ENCODE measurements at places on chromosomes 3 and 15. TPM values are rescaled to one million over a fixed set of nuclear protein-coding genes. Genes with fewer than 3 reads are reported as not detected.

DNA sequence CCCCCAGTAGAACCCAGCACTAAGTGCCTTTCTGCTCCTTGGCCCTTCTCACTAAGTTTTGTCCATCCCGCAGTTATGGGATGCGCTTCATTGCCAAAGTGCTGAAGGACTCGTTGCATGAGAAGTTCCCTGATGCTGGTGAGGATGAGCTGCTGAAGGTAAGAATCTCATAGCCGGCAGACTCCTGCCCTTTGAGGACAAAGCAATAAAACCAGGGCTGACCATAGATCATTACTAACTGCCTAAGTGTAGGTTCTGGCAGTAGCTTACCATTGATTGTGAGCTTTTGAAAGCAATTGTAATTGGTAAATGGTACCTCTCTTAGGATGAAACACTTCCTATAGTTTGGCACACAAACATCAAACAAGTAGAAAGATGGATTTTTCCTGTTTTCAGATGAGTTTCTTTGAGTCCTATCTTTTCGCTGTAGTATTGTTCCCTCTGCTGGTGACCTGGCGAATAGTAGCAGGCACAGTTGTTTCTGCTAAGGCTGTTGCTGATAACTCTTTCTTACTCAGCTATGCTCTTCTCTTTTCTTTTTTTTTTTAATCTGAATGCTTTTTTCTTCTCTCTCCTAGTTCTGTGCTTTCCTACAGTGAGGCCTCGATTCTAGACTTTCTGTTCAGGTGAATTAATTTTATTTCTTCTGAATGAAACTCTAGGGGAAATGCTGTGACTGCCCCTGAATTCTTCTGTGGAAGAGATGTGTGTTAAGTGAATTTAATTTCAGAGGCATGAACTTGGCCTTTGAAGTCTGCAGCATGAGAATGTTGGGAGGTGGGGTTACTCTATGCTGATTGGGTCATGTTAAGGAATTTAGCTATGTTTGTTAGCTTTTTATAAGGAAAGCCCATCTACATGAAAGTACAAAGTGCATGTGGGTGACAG is 47.4 kb upstream of the CRTC3 start:
- peak; percentile 38 for DNase-seq

The HTR3E gene
- total RNA-seq, result not detected

The TMC3 gene
- total RNA-seq, result 0.09 TPM

The RHOV gene
- total RNA-seq, result 4.3 TPM

The TGFBR2 gene
- 12.1 TPM for total RNA-seq

DNA sequence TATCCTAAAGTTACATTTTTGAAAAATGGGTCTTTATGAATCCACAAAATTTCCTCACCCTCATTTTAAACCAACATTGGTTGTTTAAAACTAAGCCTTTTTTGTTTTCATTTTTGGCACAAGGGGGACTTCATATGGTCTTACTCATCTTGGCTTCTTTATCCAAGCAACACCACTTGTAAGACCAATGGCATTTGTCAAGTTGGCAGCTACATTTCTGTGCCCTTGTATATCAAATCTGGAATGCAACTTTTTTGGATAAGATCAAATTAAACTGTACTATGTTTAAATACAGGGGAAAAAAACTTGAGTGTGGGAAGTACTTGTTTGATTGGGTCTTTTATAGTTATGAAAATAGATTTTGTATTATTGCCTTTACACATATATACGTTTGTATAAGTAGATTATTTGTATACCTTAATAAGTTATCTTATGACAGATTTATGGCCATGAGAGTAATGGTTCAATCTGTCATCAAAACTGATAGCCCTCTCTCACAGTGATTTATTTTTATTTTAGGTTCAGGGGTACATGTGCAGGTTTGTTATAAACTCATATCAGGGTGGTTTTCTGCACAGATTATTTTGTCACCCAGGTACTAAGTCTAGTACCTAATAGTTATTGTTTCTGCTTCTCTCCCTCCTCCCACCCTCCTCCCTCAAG is 43.4 kb downstream of the GPR160 start:
- DNase-seq, result no peak

The GOLGA8N gene
- total RNA-seq, result 8.9 TPM

DNA sequence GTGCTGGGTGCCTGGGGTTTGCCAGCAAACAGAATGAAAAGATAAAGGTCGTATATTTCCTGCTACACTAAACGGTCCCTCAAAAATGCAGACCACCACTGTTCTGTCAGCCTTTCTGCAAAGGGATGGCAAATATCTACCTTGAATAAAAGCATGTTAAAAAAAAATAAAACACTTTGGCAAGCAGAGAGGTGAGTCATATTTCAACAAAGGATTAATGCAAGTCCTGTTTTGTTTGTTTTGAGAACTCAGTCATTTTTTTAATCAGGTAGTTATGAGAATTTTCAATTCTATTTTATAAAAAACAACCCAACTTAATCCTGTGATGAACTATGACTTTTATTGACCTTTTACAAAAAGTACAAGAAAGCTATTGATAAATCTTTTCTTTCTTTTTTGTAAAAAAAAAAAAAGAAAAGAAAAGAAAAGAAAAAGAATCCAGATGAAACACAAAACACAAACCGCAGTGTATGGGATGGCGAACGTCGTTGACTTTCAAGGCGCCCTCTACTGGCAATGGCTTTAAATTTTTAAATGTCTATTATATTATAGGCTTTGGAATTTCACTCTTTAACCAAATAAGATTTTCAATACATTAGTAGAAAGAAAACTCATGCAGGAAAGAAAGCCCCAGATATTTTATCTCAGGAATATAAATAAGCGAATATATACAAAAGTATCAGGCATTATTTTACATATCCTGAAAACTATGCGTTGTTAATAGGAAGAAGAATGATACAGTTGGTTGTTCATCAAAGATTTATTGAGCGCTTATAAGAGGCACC is 87.8 kb downstream of the NCEH1 start:
- DNase-seq, result no peak

DNA sequence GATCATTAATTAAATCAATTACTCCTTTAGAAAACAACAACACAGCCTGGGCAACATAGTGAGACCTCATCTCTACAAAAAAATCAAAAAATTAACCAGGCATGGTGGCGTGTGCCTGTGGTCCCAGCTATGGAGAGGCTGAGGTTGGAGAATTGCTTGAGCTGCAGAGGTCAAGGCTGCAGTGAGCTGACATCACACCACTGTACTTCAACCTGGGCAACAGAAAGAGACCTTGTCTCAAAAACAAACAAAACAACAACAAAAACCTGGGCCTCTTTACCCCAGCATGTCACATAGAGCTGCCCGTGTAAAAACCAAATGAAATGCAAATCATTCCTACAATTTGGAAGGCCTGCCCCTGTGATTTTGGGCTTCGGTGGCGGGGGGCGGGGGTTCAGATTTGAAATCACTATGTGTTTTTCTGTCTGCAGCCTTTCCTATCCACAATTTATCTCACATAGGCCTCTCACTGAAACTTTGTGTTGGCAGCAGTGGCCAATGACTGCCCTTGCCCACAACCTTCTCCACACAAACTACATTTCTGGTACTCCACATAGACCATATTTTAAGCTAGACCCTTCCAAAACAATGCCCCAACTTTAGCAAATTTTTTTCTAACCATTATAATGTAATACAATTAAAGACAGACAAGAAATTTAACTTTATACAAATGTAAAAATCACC is 6.5 kb downstream of the ADAM10 start:
- DNase-seq, result no peak

GRCh38 chr3:160163229-160163878 is 61.9 kb upstream of the C3orf80 start:
- DNase-seq, result peak; percentile 15

DNA sequence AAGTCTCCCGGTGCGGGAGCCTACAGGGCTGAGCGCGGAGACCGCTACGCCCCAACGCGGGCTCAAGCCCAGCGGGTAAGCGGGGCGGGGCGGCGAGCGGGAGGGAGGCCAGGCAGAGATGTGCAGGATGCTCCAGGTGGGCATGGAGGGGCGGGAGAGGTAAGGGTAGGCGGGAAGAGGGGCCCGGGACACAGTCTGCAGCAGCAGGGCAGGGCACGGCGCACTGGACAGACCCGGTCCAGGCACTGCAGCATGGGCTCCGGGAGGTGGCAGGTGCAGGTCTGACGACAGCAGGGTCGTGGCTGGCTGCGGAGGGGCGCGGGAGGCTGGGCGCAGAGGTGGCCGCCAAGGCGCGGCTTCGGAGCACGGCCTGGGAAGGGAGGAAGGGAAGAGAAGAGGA is 102.8 kb downstream of the GABRB3 start:
- DNase-seq, result no peak

The ADAMTS9 gene
- 31.1 TPM for total RNA-seq

The ITIH4 gene
- total RNA-seq, result 8.0 TPM

The GPR15 gene
- total RNA-seq, result not detected

DNA sequence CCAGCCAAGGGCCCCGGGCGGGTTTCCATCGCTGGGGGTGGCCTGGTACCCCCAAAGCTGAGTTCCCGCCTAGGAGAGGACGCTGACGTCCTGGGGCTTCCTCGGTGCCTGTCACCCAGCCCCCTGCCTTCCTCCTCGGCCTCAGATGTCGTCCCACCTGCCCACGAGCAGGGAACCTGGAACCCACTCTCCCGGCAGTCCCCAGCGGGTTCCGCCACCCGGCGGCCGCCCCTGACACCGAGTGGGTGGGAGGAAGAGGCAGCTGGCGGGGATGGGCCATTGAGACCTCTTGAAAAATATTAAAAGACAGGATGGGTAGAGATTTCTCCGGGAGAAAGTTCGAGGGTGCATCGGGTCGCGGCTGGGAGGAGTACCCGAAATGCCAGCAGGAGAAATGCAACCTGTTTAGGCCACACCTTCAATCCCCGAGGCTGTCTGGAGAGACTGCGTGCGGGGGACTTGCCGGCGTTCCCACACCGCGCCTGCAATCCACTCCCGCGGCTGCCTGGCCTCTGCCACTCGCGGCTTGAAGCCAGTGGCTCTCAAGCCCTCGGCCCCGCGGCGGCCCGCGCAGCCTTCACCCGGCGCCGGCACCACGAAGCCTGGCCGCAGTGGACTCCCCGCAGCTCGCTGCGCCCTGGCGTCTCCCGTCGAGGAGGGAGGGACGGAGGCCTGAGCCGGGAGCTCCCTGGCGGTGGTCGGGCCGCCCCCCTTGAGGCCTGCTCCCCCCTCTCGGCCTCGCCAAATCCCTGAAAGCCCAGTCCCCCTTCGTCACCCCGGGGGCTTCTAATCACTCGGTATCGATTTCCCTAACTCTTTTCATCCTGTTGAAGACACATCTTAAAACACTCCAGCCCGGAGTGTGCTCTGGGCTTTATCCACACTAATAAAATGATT is 8.6 kb upstream of the NR2F2 start:
- DNase-seq, result no peak

DNA sequence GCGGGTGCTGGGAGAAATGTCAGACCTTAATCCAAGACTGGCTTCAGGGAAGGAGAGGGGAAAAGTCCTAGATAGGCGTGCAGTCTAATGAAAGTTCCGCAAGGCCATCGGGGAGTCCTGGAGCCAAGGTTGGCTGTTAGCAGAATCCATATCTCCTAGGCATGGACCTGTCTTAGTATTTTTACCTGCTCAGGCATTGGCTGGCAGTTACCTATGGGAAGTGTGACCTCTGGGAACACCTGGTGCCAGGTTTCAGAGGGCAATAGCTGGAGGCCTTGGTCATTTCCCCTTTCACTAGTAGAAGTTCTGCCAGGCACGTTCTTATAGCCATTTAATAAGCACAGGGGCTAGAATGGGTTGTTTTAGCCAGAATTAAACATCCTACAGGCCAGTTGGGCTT is 330.8 kb upstream of the SEMA6D start:
- DNase-seq, result no peak

The GABRA5 gene
- 4.6 TPM for total RNA-seq

GRCh38 chr3:190972840-190973270 is 110.4 kb upstream of the GMNC start:
- no peak for DNase-seq

GRCh38 chr15:97470417-97470816 is 490.1 kb upstream of the ARRDC4 start:
- no peak for DNase-seq

The GUCA1C gene
- not detected for total RNA-seq

The SERF2 gene
- total RNA-seq, result 71.6 TPM

The C3orf20 gene
- total RNA-seq, result 0.18 TPM

The ATP13A5 gene
- total RNA-seq, result 0.27 TPM

- DNase-seq, result peak; percentile 52
Measured at GRCh38 chr3:48997714-48998637, 7.9 kb downstream of the P4HTM start.

The MBNL1 gene
- 69.0 TPM for total RNA-seq

The PLSCR2 gene
- not detected for total RNA-seq

GRCh38 chr3:184132945-184133344 is 2.2 kb upstream of the EIF2B5 start:
- no peak for DNase-seq

DNA sequence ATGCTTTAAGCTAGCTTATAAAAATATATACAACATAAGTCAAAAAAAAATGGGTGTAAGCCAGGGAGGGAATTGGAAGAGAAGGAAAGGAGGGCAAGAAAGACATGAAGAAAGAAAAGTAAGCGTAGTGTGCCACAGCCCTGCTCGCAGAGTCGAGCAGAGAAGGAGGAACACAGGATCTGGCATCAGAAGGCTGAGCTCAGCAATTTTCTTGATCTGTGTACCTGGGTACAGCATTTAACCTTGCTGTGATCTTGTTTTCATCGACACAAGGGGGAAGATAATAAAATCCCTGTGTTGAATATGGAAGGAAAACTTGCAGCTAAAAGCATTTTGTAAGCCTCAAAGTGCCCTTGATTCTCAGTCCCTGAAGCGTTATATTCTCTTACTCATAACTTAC is 23.7 kb upstream of the C2CD4B start:
- DNase-seq, result no peak

- no peak for DNase-seq
Measured at GRCh38 chr3:23764407-23764806, 41.3 kb upstream of the UBE2E1 start.

DNA sequence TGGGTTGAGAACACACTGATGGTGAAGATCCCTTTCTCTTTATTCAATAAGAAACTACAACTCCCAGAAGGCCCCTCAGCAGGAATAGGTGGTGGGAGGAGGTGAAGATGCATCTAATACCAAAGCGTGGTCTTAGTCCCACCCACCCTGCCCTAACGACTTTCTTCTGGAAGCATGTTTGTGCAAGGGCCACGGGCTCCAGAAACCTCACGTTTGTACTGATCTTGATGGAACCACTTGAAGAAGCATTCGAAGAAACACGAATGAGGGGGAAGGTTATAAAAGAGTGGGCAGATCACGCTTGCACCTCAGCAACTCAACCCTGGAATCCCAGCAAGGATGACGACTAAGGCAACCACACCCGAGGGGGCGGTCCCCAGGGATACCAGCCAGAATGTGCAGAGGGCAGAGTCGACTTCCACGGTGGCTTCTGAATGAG is 10.6 kb upstream of the SLC25A36 start:
- DNase-seq, result no peak

- no peak for DNase-seq
Measured at GRCh38 chr3:44058022-44058867, 183.4 kb upstream of the TOPAZ1 start.

GRCh38 chr15:77059786-77060361 is 11.0 kb downstream of the TSPAN3 start:
- no peak for DNase-seq

- DNase-seq, result no peak
Measured at GRCh38 chr15:94259863-94260262, 28.5 kb downstream of the MCTP2 start.

GRCh38 chr15:79989183-79989582 is 18.2 kb upstream of the BCL2A1 start:
- DNase-seq, result no peak

All from cerebellum (tissue), 4 donors.